ENCODE measurements at places on chromosomes 2 and 18.

DNA sequence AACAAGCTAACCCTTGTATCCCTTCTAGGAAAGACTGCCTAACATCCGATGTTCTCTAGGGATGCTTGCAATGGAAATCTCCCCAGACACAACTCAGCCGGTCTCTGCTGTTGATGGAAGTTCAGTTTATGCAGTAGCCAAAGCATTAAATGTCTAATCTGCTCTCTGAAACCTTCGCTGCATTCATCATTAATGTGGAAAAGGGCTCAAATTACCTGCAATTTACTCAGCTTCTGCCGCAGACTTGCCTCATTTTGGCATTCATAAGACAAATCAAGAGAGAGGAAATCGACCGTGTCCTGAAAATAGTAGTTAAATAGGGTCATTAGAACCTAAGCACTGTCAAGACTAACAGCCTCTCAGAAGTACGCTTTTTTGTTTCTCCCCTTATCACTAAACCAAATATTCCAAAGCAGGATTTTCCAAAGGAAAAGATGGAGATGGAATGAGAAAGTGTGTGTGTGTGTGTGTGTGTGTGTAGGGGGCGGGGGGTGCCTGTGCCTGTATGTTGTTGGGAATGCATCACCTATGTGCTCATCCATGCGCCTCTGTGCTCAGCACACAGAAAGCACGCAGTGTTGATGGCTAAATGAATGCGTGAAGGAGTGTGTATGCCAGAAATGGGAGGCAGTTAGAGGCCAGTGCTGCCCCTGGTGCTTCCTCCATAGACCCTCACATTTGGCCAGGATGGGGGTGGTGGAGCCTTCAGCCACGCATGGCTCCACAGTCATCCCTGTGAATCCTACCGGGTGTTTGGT is 7.4 kb downstream of the LCT start:
- no peak for DNase-seq

GRCh38 chr2:51981783-51982182 is 949.9 kb upstream of the NRXN1 start:
- DNase-seq: no peak

DNA sequence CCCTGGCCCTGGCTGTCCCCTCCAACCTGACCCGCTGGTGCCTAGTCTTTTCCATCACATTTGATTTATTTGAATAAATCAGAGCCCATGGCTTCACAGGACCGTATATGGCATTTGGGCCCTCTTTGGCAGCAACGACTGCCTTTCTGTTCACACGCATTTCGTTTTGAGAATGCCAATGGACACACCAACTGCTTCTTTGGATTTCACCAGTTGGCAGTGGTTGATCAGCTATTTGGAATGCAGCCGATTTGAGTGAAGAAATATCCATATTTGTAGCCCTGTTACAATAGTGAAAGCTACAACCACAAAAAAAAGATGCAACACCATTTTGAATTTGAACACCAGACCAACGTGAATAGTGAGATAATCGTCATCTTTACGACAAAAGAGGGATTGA is 56.5 kb downstream of the GNAL start:
- DNase-seq: no peak

GRCh38 chr2:235716875-235717496 is 223.1 kb downstream of the AGAP1 start:
- no peak for DNase-seq

GRCh38 chr18:11713756-11714155 is 24.7 kb downstream of the GNAL start:
- no peak for DNase-seq

- no peak for DNase-seq
These were observed 43.3 kb upstream of the EDAR start for GRCh38 chr2:109032229-109032820.

Measured in globus pallidus (tissue), 1 donor.